ENCODE measurements at places on chromosomes 3 and 15.

DNA sequence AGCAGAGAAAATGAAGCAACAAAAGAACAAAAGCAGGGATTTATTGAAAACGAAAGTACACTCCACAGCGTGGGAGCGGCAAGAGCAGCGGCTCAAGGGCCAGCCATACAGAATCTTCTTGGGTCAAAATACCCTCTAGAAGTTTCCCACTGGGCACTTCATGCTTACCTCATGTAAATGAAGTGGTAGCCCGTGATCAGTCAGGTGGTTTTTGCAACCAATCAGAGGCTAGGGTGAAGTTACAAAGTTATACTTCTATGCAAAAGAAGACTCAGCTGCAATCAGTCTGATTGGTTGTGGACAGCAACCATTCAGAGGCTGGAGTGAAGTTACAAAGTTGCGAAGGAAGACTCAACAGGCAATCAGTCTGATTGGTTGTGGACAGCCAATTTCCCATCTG lies 37.8 kb upstream of the TRH start:
- no peak for DNase-seq

GRCh38 chr15:68018797-68019444 lies 35.2 kb upstream of the PIAS1 start:
- DNase-seq = no peak

DNA sequence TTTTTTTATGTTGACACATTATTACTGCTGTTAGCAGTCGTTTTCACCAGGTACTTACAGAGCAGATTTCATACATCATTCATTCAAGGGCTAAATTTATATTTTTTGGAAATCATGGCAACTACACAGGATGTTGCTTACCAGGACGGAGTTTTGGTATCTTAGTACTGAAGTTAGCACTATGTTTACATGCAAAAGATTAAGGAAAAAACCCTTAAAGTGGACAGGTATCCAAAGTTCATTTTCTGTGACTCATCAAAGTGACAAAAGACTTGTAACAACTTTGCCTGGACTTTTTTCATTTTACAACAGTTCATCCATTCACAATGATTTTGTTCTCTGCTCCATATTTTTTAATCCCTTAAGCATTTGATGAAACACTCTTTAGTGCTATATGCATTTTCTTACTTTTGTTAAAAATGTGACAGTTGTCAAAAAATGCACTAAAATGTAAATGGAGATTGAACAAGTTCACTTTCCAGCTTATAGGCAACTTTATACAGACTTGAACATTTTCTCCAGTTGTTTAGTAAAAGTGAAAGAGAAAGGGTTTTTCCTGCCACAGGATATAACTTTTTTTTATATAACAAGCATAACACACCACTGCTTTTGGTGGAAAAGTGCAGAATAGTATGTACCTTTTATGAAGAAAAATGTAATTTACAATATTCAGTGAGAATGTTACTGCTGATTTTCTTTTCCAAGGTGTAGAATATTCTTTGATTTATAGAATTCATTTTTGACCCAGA lies 104.1 kb downstream of the STT3B start:
- DNase-seq = no peak

DNA sequence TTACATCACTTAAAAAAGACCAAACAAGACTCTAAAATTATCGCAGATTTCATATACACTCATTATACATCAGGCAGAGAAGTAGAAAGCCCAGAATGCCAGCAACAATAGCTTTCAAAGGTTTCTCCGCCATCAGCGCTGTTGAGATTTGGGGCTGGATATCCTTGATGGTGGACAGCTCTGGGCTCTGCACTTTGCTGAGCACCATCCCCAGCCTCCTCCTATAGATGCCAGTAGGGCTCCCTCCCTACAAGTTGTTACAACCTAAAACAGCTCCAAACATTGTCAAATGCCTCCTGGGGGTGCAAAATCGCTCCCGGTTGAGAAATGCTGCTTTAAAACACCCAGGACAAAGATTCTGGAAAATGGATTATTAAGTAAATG lies 73.5 kb downstream of the ATP10A start:
- no peak for DNase-seq

DNA sequence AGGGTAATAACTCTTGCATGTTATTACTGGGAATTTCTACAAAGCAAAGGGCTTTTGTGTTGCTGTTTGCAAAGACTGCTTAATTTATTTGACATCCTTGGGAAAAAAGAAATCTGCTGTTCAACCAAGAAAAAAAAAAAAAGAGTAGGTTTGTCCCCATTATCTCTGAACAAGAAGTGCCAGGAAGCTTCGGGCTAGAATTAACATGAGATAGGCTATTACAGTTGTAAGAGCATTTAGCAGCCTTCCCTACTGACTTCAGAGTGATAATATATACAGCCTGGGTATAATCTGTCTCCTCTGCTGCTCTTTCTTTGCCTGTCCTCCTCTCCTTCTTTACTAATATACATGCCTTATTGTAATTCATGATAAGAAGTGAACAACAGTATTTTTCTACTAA lies 23.3 kb upstream of the CHMP2B start:
- DNase-seq = no peak

GRCh38 chr3:27671101-27671500 lies 51.0 kb downstream of the EOMES start:
- DNase-seq = no peak
